Fibroblast of villous mesenchyme (primary cell): ENCODE measurements at places on chromosomes 1 and 21.

DNA sequence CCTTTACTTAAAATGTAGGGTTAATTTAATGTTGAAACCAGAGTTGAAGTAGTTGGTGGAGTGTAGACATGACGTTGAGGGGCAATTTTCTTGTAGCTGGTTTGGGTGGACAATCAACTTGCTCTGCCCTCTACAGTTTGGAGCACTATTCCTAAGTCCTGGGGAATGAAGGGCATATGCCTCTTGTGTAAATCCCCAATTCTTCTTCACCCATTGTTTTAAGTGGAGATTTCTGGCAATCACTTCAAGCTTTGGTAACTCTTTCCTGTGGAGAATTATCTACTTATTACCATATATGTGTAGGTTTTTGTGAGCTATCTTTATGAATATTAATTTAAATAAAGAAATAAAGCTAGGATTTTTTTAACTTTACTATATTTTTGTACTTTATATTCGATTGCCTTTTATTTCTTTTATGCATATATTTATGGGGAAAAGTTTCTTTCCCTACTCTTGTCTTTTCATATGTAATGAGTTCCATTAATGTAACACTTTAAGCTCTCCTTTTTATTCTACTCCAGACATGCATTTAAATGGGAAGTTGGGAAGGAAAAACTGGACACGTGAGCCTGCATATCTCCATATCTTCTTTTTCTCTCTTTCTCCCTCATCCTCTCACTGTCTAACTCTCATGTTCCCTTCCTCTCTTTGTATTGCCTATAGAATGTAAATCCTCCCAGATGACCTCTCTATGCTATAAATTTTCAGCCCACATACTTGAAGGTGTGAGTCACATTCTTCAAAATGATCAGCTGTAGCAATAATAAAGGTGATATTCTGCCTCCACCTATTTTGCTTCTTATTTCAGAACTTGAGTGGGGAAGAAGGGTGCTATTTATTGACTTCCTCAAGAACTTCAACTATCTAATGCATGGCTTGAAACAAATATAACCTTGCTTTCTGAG, 276.7 kb downstream of the PTPRC start:
- no peak for DNase-seq

- no peak for DNase-seq
Observed at GRCh38 chr1:229409616-229410369, 24.1 kb downstream of the ACTA1 start.

- no peak for DNase-seq
Observed at GRCh38 chr21:17819877-17820229, 697 bp upstream of the C21orf91 start.

- no peak for DNase-seq
Observed at GRCh38 chr1:16628361-16629111, 15.2 kb upstream of the NBPF1 start.

- DNase-seq = peak; percentile 56
Observed at GRCh38 chr1:166840309-166841274, 1.3 kb downstream of the POGK start.

DNA sequence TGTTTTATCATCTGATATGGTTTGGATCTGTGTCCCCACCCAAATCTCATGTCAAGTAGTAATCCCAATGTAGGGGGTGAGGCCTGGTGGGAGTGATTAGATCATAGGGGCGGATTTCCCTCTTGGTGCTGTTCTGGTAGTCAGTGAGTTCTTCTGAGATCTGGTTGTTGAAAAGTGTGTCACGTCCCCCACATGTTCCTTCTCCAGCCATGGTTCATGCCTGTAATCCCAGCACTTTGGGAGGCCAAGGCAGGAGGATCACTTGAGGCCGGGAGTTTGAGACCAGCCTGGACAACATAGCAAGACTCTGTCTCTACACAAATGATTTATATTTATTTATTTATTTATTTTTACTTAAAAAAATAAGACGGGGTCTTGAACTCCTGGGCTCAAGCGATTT, 30.8 kb upstream of the EDARADD start:
- DNase-seq = no peak
